GM23338 (cell line): ENCODE measurements at places on chromosomes 1 and 21.

DNA sequence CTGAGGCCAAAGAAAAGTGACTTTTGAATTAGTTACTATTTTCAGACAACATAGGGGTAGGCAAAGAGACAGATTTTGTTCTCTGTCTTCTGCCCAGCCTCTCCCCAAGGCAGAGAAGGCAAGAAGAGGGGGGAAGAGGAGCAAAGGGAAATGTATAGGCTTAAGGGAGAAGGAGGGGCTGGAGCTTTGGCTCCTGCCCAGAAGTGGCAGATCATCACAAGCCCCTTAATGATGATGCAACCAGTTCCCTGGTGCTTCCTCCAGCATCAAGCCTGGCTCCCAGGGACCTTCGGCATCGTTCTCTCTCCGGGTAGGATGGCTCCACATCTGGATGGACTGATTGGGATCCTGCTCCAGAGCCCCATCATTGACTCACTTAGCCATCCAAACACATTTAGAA is 112.8 kb downstream of the KCND3 start:
- no peak for DNase-seq

DNA sequence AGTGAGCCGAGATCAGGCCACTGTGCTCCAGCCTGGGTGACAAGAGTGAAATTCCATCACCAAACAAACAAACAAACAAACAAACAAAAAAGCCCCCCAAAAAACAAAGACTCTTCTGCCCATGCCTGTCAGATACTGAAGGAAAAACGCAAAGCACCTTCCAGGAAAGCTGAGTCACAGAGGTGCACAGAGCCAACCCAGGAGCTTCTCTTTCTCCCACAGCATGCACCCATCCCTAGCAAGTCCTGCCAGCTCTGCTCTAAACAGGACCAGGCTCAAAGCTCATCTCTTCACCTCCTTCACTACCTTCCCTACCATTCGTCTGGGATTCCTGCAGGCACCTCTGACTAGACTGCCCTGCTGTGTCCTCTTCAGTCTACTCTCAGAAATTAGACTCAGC is 46.5 kb downstream of the ETS2 start:
- DNase-seq: no peak

GRCh38 chr1:167678422-167678821 is 43.4 kb upstream of the MPZL1 start:
- no peak for DNase-seq

GRCh38 chr1:63691701-63692425 is 82.0 kb upstream of the ROR1 start:
- peak; percentile 92 for DNase-seq

- no peak for DNase-seq
Measured at GRCh38 chr21:43943512-43944077, 68.5 kb upstream of the TRAPPC10 start.

DNA sequence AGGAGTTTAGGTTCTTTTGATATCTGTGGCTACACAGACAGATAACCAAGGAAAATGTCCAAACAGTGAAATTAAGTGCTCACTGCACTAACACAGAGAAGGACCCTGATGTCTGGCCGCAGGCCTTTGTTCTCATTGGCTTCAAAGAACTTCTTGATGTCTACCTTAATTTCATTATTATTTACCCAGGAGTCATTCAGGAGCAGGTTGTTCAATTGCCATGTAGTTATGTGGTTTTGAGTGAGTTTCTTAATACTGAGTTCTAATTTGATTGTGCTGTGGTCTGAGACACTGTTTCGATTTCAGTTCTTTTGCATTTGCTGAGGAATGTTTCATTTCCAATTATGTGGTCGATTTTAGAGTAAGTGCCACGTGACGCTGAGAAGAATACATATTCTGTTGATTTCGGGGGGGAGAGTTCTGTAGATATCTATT is 15.2 kb upstream of the LGALS8 start:
- DNase-seq: no peak

DNA sequence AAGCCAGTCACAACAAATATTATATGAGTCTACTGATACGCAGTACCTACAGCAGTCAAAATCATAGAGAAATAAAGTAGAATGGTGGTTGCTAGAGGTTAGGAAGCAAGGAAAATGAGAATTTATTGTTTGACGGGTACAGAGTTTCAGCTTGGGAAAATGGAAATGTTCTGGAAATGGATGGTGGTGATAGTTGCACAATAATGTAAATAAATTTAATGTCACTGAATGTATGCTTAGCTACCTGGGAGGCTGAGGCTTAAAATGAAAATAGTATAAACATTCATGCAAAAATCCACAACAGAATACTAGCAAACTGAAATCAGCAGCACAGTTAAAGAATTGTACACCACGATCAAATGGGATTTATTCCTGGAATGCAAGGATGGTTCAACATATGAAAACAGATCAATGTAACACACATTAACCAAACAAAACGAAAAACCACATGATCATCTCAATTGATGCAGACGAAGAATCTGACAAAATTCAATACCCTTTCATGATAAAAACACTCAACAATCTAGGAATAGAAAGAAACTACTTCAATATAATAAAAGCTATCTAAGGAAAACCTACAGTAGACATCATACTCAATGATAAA is 10.7 kb downstream of the TUT4 start:
- DNase-seq: no peak
